Heart left ventricle (tissue), 16 donors: ENCODE measurements at places on chromosomes 16 and 17. TPM values are rescaled to one million over a fixed set of nuclear protein-coding genes. Genes with fewer than 3 reads are reported as not detected.

Gene ASGR1
- total RNA-seq = 0.42 TPM

Gene ABCA8
- 54.5 TPM for total RNA-seq

DNA sequence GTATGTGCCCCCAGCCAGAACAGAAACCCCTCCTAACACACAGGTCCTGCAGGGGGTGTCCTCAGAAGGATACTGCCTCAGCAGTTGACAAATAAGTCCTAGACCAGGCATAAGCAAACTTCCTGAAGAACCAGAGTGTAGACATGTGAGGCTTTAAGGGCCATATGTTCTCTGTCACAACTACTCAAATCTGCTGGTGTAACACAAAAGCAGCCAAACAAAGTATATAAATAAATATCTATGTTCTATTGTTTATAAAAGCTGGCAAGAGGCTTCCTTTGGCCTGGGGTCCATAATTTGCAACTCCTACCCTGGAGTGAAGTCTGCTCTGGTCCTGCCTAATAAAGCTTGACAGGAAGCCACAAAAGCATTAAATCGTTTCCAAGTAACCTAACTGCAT, 9.9 kb downstream of the FAM83G start:
- DNase-seq = no peak

GRCh38 chr16:82655072-82655714, 28.4 kb downstream of the CDH13 start:
- DNase-seq = peak; percentile 38

DNA sequence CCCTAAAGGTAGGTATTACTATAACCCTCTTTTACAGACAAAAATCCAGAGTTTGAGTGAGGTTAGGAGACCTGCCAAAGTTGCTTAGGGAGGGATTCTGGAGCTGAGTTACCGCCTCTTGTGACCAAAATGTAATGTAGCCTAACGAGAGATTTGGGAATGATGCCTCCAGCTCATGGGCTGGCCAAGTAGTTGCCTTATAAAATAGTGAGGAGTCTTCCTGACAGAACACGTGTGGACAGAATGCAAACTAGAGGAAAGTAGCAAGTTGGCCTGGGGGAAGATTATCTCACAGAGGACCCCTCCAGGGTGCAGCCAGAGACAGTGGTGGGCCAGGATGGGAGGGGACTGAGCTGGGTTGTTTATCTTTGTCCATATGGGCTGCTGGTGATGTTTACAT, 543.7 kb upstream of the CDH11 start:
- DNase-seq = no peak

Gene SCGB1C2
- not detected for total RNA-seq

DNA sequence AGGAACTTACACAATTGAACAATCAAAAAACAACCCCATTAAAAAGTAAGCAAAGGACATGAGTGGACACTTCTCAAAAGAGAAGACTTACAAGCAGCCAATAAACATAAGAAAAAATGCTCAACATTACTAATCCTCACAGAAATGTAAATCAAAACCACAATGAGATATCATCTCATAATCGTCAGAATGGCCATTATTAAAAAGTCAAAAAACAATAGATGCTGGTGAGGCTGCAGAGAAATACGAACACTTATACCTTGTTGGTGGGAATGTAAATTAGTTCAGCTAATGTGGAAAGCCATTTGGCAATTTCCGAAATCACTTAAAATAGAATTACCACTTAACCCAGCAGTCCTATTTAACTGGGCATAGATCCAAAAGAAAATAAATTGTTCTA, 301.9 kb upstream of the KCNJ16 start:
- no peak for DNase-seq

DNA sequence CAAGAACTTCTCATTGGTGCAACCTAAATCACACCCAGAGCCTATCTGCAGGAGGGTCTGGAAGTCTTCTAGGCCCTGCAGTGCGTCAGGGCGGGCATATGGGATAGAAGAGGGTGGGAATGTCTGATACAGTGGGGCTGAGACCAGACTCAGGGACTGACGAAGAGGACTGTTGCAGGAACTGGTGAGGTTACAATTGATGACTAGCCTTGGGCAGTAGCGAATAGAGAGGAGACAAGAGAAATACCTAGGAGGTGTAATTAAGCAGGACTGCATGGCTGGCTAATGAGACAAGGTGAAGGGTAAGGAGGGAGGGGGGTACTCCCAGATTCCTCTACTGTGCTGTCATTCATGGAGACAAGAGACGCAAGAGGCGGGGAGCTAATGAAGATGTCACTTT, 91.3 kb downstream of the WWP2 start:
- DNase-seq = no peak

Gene DPH1
- total RNA-seq = 28.5 TPM

DNA sequence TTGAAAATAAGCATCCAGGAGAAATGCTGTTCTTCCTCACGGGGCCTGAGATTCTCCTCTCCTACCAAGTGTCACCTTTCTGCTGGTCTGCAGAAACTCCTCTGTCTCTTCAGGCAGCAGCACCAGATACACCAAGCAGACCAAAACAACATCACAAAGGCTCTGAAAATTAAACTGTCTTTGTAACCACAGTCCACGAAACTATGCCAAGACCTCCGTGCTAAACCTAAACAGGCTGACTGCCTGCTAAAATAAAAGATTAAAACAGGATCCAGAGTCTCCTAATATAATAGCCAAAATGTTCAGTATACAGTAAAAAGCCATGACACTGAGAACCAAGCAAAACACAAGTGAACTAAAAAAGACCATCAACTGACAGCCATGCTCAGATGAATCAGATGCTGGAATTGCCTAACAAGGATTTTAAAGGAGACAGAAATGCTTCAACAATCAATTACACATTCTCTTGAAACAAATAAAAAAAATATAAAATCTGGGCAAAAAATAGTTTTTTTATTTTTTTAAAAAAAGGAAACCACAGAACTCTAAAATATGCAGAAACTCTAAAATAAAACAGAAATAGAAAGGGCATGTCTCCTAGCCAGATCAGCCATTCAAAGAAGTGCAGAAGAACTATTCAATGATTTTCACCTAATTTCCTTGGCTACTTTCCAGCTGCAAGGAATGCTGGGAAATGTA, 50.3 kb upstream of the TOX3 start:
- no peak for DNase-seq

DNA sequence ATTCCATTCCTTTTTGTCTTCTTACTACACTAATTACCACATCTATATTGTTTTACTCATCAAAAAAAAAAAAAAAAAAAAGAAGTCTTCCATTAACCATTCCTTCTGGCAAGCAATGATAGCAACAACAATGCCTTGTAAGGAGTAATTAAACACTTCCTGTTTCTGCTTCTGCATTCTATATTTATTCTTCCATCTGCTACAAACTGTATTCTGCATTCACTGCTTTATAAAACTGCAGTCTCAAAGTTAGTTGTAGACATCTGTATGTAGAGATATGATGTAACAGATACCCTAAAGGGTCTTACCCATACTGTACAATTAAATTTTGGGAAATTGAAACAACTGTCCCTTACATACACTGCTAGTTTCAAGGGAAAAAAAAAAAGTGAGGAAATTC, 28.7 kb upstream of the ABCA6 start:
- no peak for DNase-seq

DNA sequence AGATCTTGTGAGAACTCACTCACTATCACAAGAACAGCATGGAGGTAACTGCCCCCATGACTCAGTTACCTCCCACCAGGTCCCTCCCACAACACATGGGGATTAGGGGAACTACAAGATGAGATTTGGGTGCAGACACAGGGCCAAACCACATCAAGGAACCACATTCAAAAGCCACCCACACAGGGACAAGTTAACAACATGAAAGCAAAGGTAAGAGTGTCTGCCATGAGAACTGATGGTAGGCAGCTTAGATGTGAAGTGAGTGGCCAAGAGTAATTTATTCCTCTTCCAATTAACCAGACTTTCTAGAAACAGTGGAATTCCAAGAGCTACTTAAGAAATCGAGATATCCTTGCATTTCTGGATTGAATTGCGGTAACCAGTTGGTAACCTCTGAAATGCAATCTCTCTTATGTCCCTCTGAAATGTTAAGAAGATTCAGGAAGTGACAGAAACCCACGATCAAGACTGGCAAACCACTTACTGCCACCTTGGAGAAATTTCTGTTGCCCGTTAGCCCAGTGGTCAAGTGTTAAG, 167.4 kb upstream of the CACNG5 start:
- DNase-seq = no peak

Gene SSTR5
- total RNA-seq = 6.5 TPM

DNA sequence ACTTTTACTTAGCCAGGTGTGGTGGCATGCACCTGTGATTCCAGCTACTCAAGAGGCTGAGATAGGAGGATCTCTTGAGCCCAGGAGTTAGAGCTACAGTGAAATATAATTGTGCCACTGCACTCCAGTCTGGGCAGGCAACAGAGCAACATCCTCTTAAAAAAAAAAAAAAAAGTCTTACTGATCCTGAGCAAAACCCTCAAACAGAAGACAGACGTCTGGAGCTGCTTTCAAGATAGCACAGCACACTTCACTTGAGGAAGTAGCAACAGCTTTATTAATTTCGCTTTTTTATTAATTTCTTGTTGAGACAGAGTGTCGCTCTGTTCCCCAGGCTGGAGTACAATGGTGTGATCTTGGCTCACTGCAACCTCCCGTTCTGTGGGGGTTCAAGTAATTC, 10.2 kb upstream of the GGA2 start:
- no peak for DNase-seq

GRCh38 chr16:88355389-88356123, 27.2 kb upstream of the ZNF469 start:
- DNase-seq = no peak

- DNase-seq = peak; percentile 46
Observed at GRCh38 chr16:30526137-30526822, at the start of gene ZNF768. ZNF768 (minus strand) TSS chr16:30526566; CDS start chr16:30526413, 153 bp downstream.

Gene OR1F1
- total RNA-seq = not detected

Gene SEPTIN1
- 1.5 TPM for total RNA-seq

GRCh38 chr16:35308674-35309073, 1849.3 kb downstream of the TP53TG3F start:
- no peak for DNase-seq

Gene CA7
- not detected for total RNA-seq

Gene BICDL2
- total RNA-seq = not detected

Gene KRT12
- not detected for total RNA-seq

- DNase-seq = no peak
Observed at GRCh38 chr16:79436885-79437284, 163.7 kb downstream of the MAF start.

DNA sequence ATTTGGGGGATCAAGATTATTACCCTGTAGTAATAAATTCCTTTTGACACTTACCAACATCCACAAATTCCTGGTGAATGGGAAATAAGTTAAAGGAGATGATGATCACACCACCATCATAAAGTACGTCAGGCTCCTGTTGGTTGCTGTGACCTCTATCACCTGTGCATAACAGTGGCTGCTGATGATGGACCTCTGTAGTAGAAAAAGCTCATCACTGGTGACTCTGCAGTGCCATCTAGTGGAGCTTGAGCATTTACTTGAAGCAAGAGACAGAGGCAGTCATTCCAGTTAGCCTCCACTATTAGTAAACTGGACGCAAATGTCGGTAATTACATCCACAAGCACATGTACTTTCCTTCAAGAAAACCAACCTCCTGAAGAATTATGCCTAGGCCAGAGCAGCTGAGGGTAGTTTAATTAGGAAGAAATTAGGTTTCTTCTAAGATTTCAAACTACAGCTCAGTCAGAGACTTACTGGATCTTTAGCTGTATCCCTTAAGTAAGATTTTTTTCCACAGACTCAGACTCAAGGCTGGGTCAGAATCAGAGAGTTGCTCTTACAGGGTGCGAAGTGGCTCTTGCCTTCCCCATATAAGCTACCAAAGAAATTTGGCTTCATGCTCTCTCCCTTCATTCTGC, 39.3 kb downstream of the CYB561 start:
- peak; percentile 77 for DNase-seq
